ENCODE measurements at places on chromosomes 2 and 18. TPM values are rescaled to one million over a fixed set of nuclear protein-coding genes. Genes with fewer than 3 reads are reported as not detected.

Gene TIA1
- total RNA-seq: 52.2 TPM

Gene COBLL1
- 40.5 TPM for total RNA-seq

Gene EGR4
- total RNA-seq: not detected

DNA sequence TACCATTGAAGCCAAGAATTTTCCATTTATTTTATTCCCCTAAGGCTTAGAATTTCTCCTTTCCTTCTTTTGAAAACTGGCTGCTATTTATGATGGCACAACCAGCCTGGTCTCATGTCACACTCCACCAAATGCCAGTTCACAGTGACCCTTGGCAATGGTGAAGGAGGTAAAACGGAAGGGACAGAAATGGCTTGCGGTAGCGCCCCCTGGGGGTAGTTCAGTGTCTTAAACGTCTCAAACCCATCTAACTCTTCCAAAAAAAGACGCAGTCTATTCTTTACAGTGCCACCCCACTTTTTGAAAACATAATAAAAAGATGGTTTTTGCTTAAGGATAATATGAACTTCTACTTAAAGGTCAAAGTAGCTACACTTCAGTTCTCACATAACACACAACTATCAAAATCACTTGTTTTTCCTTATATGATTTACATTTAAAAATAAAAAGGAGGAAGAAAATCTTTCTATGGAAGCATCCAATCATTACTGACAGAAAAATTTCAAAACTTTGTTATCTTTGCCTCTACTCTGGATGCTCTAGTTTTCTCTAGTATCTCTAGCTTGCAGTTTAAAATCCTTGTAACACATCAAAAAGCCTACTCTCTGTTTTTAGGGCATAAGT lies 28.0 kb downstream of the PNO1 start:
- no peak overlapping the region for H3K4me3 ChIP-seq
- H3K27ac ChIP-seq: no peak overlapping the region
- H3K4me1 ChIP-seq: peaks cover 3% of the 10 kb centered on the region
- peaks cover 27% of the 10 kb centered on the region for H3K36me3 ChIP-seq

DNA sequence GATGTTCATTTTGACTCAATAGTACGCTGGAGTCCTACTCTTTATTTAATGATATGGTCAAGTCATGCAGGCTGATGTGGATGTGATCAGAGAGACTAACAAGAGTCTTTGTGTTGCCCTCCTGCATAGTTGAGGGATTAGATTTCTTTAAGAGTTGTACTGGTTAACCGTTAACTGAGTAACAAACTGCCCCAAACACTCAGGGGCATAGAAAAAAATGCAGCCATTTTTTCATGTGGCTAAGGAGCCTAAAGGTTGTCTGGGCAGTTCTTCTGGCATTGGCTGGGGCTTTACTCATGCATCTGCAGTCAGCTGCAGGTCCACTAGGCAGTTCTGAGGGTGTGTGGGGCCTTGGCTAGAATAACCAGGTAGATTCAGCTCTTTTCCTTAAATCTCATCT lies 32.5 kb downstream of the DOCK10 start:
- H3K27me3 ChIP-seq: no peaks in the 10 kb centered on the region
- H3K4me3 ChIP-seq: peak overlapping the region; percentile 83
- H3K4me1 ChIP-seq: peaks cover 100% of the 10 kb centered on the region
- peak overlapping the region; percentile 97 for H3K27ac ChIP-seq
- DNase-seq: no peak
- peaks cover 38% of the 10 kb centered on the region for H3K36me3 ChIP-seq

GRCh38 chr2:100924520-100925451 lies 77.3 kb upstream of the RPL31 start:
- peaks cover 2% of the 10 kb centered on the region for H3K27me3 ChIP-seq
- peak overlapping the region; percentile 79 for H3K4me3 ChIP-seq
- peak; percentile 76 for DNase-seq
- peaks cover 31% of the 10 kb centered on the region for H3K36me3 ChIP-seq
- peak overlapping the region; percentile 84 for H3K27ac ChIP-seq
- peaks cover 47% of the 10 kb centered on the region for H3K4me1 ChIP-seq

DNA sequence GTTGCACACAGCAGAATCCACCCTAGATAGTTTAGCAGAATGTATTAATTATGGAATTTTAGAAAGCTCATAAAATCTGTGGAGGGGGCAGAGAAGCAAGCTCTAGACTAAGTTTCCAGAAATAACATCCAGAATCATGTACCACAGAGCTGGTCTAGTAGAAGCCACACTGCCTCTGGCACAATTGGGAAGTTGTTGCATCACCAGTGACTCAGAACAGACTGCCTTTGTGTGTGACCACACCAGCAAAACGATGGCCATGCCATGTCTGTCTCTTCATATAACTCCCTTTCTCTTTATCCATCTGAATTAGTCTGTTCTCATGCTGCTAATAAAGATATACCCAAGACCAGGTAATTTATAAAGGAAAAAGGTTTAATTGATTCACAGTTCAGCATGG lies 158.9 kb downstream of the CCDC148 start:
- peak; percentile 20 for DNase-seq
- no peak overlapping the region for H3K4me3 ChIP-seq
- H3K4me1 ChIP-seq: peaks cover 10% of the 10 kb centered on the region
- H3K36me3 ChIP-seq: no peaks in the 10 kb centered on the region
- H3K27me3 ChIP-seq: no peaks in the 10 kb centered on the region

GRCh38 chr2:99445065-99445464 lies 44.8 kb downstream of the REV1 start:
- H3K27me3 ChIP-seq: no peaks in the 10 kb centered on the region
- H3K27ac ChIP-seq: peak overlapping the region; percentile 32
- no peak overlapping the region for H3K4me3 ChIP-seq
- DNase-seq: no peak
- H3K4me1 ChIP-seq: peaks cover 20% of the 10 kb centered on the region

All from HFFc6 (cell line).